Neural crest cell (in vitro differentiated cells): ENCODE measurements at places on chromosomes 5 and 9. TPM values are rescaled to one million over a fixed set of nuclear protein-coding genes. Genes with fewer than 3 reads are reported as not detected.

GRCh38 chr5:88674356-88675167 is 208.4 kb downstream of the MEF2C start:
- no peak for DNase-seq

GRCh38 chr5:1781726-1782384 is 17.8 kb downstream of the MRPL36 start:
- DNase-seq, result no peak

ITK gene
- not detected in 2 replicates for total RNA-seq

- DNase-seq, result no peak
These were observed 92.9 kb upstream of the NEK6 start for GRCh38 chr9:124164811-124165210.

DEPDC1B gene
- total RNA-seq, result 60.4 and 60.9 TPM in 2 replicates
